Osteocyte (in vitro differentiated cells): ENCODE measurements at places on chromosomes 5 and 9.

GRCh38 chr9:18926513-18926912 lies 106.5 kb downstream of the SAXO1 start:
- no peak for DNase-seq

DNA sequence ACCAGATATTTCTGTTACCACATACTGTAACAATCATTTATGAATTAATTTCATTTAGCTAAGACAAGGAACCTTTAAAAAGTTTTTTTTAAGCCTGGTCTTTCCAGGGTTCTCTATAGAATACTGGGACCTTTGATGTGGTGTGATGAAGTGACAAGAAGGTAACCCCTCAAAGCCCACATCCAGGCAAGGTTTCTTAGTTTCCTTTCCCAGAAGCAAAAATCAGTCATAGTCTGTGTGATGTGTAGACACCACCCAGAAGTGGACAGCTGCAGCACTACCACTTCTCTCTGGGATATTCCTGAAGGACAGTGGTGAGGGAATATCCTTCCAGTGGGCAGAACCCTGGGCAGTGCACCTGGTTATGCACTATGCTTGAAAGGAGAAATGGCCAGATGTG lies 115.6 kb downstream of the TTC39B start:
- no peak for DNase-seq

- no peak for DNase-seq
Measured at GRCh38 chr5:151825445-151825844, 53.7 kb downstream of the G3BP1 start.

- no peak for DNase-seq
Measured at GRCh38 chr9:135224921-135225541, 137.6 kb downstream of the OLFM1 start.

DNA sequence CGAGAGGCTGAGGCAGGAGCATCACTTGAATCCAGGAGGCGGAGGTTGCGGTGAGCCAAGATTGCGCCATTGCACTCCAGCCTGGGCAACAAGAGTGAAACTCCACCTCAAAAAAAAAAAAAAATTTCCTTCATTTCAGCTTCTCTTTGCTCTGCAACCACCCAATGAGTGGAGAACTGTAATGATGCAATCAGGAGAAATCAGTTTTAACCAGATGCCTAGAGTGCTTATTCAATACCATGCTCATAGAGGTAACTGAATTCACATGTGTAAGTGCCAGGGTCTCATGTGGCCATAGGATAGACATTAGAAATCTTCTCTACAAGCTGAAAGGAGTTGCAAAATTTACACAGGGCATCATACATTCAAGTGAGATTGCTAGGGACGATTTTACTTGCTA lies 70.6 kb downstream of the HMHB1 start:
- no peak for DNase-seq

- DNase-seq = no peak
Measured at GRCh38 chr5:119309326-119309725, 46.5 kb upstream of the TNFAIP8 start.

DNA sequence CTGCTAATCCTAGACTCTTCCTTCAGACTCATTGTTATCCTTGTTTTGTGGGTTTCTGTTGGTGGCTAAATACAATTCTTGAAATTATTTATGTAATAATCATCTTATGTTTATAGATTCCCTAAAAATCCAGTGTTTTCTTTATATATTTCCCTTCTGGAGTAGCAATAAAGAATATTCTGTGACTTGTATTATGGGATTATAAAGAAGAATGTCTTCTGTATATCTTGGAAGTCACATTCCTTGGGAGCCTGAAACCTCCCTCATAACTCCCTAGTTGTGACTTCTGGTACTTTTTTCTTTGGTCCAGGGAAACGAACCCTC lies 356.1 kb downstream of the TMEM167A start:
- no peak for DNase-seq
